Osteoblast (primary cell): ENCODE measurements at places on chromosomes 1 and 21. TPM values are rescaled to one million over a fixed set of nuclear protein-coding genes. Genes with fewer than 3 reads are reported as not detected.

The ARMH1 gene
- 3.2 and 4.3 TPM in 2 replicates for total RNA-seq

The ALX3 gene
- total RNA-seq, result not detected in 2 replicates

The AIRE gene
- total RNA-seq, result not detected in 2 replicates

The BGLAP gene
- total RNA-seq, result 1.5 and 2.2 TPM in 2 replicates

The NHLH2 gene
- total RNA-seq, result not detected in 2 replicates

DNA sequence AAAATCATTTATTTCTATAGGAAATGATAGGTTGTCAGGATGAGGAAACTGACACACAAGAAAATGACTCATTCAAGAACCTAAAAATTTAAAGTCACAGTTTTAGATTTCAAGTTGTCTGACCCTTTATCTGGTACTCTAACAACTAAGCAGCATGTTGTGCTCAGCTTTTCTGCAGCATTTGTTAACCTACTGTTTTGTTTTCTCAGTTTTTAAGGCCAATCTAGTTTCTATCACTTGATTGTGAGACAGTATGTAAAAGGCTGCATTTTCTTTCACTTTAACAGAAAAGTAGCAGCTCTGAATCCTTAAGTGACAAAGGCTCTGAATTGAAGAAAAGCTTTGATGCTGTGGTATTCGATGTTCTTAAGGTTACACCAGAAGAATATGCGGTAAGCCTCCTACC lies 59.1 kb downstream of the RALGPS2 start:
- no peak for DNase-seq

DNA sequence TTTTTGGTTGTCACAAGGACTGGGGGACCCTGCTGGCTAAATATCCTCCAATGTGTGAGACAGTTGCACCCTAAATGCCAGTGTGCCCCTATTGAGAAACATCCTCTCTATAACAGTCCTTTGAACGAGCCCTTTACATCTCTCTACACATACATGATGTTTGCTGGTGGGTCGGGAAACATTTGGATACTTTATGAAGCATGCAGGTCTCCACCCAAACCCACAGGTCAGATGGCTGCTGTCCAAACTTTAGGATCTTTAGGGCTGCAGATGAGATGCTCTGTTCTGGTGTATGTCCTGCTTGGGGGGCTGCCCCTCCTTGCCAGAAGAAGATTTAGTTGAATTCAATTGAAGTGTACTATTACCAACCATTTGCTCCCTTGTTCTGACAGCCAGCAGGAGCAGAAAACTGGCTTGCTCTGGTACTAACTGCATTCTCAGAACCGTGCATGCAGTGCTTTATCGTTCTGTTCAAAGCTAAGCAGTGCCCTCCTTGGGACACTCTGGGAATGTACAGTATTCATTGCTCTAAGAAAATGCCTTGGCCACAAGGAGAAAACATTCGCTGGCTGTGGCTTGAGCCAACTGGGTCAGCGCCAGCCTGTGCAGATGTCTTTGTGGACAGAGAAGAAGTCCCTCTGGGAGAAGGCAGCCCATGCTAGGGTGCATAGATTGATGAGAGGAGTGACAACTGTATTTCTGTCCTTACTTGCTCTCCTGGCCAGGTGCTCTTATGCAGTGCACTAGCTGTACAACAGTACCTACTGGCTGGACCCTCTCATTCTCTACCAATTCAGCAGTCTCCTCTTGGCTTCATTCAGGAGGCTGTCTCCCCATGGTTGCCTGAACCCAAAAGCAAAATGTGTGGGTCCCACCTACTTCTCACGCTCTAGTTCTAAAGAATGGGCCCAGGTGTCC lies 61.4 kb upstream of the DIRAS3 start:
- peak; percentile 81 for DNase-seq

DNA sequence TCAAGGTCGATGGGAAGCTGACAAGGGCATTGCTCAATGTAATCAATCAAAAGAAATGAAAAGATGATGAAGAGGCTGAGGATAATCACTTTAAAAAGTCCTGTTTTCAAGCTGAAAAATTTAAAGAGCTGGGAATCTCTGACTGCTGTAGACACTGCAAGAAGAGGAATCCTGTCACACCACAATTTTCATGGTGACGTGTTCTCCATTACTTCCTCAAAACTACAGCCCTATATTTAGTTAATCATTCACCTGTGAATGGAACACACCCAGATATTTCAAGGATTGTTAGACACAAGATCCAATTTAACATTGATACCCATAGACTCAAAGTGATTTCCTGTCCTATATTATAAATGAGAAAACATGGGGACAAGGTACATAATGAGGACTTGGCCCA lies 1048.3 kb downstream of the AMY1C start:
- no peak for DNase-seq

DNA sequence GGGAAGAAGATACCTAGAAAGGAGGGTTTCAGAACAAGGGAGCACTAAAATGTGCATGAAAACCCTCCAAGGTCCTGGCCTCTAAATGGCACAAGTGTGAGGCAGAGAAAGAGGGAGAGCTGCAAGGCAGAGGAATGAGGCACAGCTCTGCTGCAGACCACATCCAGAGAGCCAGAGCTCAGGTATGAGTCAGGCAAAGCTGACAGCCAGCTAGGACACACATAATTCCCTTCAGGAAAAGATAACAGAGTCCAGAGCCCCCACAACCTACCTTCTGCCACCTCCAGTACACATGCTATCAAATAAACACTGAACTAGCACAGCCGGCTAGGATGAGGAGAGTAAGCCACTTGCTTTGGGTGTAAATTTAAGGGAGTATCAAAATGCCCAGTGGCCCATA lies 62.2 kb downstream of the HSF2BP start:
- DNase-seq, result no peak

DNA sequence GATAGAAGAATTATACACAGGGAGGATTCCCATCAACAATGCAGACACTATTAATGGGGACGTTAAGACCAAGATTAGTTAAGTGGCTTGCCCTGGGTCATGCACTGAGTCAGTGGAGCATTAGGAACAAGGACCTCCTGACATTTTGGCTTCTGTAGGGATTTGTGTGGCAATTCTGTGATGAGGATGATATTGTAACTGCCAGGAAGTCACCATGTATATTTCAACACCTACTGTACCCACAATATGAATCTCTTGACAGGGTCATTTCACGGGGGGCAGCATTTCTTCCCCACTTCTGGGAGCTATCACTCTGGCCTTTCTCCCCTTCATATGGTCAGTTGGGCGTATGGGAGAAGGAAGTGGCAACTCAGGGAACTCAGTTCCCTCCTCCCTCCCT lies 134.9 kb downstream of the RUNX1 start:
- no peak for DNase-seq

DNA sequence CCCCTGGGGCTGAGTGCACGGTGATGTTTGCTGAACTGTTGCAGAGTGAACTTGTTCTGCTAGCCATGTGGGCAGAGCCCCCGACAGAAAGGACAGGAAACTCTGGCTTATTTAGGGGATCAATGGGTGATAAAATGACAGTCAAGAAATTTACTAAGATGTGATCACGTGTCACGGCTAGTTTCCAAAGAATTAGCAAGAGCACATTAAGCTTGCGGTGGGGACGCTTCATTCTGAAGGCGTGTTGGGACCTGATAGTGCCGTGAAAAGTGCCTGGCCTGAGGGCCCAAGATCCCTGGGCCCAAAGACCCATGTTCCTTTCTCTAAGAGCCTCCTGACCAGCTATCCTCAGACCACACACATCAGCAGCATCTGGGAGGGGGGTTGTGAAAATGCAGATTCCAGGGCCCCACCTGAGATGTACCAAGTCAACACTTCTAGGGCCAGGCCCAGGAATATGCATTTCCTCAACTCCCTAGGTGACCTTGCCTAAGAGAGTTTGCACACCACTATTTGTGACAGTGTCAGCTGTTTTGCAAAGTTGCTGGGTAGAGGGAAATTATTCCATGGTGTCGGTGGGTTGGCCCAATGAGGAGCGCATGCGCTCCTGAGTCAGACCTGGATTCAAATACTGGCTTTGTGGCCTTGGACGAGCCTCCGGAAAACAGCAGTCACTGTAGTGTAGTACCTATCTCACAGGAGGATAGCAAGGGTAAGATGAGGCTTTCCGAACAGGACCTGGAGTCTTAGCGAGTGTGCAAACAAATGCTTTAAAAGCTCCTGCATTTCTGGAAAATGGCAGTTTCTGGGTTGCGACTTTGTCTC lies 77.5 kb downstream of the SPSB1 start:
- no peak for DNase-seq

DNA sequence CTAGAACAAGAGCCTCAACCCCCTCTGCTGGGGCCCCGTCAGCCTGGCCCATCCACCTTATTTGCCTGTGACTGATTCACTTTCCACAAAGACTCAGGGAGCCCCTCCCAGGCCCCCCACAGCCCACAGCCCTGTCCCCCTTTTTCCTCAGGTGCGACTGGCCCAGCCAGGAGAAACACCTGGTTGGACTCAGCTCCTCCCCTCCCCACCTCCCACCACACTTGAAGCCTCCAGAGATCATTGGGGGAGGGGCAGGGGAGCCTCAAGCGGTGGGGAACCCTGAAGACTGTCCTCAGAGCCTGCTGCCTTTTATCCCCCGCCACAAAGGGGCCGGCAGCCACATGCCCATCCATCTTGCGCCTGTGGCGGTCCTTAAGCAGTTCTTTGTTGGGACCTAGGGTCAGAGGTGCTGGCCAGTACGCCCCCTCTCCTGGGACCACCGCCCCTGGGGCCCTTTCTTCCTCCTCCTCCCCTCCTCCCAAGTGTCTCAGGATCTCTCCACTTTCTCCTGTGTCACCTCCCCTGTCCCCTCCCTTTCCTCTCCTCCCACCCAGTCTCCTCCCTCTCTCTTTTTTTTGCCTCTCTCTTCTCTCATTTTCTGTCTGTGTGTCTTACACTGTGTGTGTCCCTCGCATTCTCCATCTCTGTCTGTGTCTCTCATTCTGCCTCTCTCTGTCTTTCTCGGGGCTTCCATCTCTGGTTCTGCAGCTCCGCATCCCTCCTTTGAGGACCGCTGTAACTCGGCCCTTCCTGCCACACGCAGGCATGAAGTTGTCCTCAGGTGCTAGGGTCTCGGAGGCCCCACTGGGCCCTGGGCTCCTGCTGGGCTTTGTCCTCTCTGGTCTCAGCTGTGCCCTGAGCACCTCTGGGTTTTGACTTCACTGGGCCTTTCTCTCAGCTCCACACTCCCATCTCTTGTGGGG lies 12.2 kb downstream of the CRABP2 start:
- peak; percentile 46 for DNase-seq

DNA sequence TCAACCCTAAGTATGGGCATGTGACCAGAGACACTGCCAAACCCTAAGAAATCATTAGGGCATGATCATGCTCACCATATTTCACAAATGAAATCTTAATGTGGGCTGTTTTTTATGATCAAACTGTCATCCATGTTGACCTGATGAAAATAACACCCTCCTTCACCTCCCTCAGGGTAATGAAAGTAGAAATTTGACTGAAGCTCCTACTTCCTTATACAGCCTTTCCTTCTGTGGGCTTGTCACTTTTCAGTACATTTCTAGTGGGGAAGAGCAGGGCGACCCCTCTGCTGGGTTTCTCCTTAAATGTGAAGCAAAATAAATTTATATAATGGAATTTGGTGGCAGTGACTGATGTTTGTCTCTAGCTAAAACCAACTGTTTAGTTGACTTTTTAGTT lies 25.9 kb downstream of the IVNS1ABP start:
- DNase-seq, result no peak

DNA sequence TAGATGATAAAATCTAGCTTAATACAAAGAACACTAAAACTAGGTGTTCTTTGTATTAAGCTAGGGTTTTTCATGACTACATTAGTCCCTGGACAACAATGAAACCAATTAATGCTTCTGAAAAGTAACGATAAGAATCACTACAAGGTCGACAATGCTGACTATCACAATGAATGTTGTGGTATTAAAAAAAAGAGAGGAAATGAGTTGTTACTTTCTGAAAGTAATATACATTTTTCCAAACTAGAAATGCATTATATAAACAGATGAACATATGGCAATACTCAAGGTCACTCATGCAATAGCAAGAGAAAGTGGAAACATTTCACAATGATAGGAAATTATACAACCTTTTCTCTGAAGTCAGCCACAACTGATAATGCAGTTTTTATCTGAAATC lies 19.0 kb downstream of the DPH5 start:
- no peak for DNase-seq

DNA sequence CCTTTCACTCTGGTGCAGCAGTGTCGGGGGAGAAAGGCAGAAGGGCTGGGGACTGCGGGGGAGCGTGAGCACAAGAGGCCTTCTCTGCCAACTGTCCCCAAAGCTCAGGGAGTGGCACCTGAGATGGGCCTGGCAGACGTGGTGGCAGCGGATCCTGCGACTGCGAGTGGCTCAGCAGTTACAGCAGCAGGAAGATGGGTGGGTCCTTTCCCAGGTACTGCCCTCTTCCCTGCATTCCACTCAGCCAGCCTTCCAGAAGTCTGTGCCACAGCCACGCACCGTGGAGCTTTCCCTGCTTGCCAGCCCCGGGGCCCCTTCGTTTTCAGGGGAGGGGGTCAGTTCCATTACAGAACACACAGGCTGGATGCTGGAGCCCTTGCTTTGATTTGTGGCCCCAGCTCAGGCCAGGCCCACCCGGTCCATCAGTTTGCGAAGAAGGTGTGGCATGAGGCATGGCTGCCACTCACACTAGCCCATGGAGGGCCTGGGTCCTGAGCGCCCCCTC lies 17.2 kb downstream of the MTHFR start:
- peak; percentile 50 for DNase-seq

GRCh38 chr1:49408346-49408745 lies 615.4 kb downstream of the AGBL4 start:
- no peak for DNase-seq

- DNase-seq, result no peak
Observed at GRCh38 chr1:165678509-165678908, 19.9 kb downstream of the ALDH9A1 start.

GRCh38 chr1:101522486-101522885 lies 285.7 kb downstream of the S1PR1 start:
- no peak for DNase-seq

DNA sequence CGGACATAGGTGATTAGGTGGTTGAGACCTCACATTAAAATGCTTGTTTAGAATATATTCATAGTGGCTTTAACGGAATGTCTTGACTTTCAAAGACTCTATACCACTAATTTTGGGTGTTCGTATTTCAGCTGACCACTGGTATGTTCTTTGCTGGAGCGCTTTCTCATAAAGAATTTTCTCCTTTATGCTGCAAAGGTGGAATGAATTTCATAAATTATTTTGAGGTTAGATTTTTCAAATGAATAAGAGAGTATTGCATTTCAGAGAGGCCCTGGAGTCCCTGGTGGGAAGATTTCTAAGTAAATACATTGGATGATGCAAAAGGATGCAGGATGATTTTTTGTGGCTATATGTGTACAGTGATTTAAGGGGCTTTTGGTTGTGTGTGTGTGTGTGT lies 55.8 kb downstream of the HUNK start:
- no peak for DNase-seq

GRCh38 chr21:32641710-32642698 lies 29.8 kb upstream of the CFAP298 start:
- DNase-seq, result no peak

GRCh38 chr1:109239409-109240068 lies 9.8 kb upstream of the CELSR2 start:
- DNase-seq, result peak; percentile 87

DNA sequence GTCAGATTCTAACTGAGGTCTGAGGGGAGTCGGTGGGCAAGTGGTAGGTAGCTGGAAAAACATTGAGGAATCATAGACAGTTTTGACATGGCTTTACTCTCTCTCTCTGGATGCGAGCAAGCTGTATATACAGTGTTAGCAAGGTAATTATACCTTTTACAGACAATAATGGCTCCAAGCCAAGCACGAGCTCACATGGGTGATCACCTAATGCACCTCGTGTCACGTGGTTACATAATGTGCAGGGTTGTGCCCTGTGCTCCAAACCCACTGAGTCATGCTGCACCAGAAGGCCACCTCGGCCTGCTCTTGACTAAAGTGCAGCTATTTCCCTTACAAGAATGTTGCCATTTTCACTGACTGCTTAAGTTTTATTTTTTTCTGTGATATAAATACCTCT lies 7.6 kb upstream of the CLCA2 start:
- no peak for DNase-seq
